ENCODE measurements at places on chromosomes 3 and 15. TPM values are rescaled to one million over a fixed set of nuclear protein-coding genes. Genes with fewer than 3 reads are reported as not detected.

- no peak for DNase-seq
Measured at GRCh38 chr3:77967621-77968020, 927.7 kb downstream of the ROBO2 start.

- no peak for DNase-seq
Measured at GRCh38 chr3:36595511-36595910, 168.8 kb downstream of the DCLK3 start.

The TERB2 gene
- not detected for total RNA-seq

- DNase-seq, result no peak
Measured at GRCh38 chr3:155111971-155112370, 31.9 kb downstream of the MME start.

- no peak for DNase-seq
Measured at GRCh38 chr3:88542916-88543315, 393.2 kb downstream of the C3orf38 start.

GRCh38 chr3:177111541-177111949 lies 85.7 kb downstream of the TBL1XR1 start:
- no peak for DNase-seq
